ENCODE measurements at places on chromosomes 12 and 14.

GRCh38 chr12:47458279-47458678 lies 247.6 kb downstream of the RPAP3 start:
- no peak for DNase-seq

GRCh38 chr12:93994721-93995120 lies 153.7 kb upstream of the PLXNC1 start:
- no peak for DNase-seq

GRCh38 chr12:105013892-105014291 lies 27.8 kb downstream of the NOPCHAP1 start:
- no peak for DNase-seq

GRCh38 chr14:104201063-104201462 lies 62.7 kb downstream of the KIF26A start:
- no peak for DNase-seq

DNA sequence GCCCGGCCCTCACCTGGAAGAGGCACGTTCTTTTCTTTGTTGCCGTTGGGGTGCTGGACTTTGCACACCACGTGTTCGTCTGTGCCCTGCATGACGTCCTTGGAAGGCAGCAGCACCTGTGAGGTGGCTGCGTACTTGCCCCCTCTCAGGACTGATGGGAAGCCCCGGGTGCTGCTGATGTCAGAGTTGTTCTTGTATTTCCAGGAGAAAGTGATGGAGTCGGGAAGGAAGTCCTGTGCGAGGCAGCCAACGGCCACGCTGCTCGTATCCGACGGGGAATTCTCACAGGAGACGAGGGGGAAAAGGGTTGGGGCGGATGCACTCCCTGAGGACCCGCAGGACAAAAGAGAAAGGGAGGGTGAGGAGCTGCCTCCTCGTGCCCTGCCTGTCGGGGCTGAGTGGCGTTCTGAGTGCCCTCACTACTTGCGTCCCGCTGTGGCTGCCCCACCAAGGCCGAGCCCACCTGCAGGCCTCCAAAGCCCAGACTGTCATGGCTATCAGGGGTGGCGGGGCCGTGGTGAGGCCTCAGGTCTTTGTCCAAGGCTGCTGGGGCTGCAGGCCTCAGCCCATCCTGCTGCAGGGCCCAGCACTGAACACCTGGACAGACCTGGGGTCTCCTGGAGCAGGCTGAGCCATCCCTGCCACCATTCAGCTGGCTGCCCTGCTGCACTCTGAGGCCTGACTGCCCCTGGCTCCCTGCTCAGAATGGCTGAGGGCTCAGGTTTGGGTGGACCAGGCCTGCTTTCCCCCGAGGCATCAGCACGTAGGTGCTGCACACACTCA lies 329.7 kb downstream of the TMEM121 start:
- no peak for DNase-seq

DNA sequence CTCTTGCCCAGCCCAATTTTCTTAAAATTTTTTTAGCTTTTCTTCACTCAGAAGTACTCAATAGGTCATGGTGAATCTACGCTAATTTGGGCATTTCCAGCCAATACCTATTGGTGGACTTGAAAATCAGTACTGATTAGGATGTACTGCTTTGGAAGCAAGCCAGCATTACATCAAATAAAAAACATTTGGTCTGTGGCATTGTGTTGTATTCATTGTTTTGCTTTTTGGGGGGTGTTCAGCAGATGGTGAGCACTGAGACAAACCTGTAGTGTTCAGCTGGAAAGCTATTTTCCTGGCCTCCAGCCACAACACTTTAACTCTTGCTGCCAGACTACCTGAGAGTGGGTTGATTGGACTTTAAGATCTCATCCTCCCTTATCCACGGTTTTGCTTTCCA lies 4.0 kb downstream of the MAPKAPK5 start:
- DNase-seq = no peak

GRCh38 chr14:36243183-36243582 lies 66.7 kb upstream of the PTCSC3 start:
- DNase-seq = no peak

GRCh38 chr14:68295316-68295816 lies 475.8 kb downstream of the RAD51B start:
- no peak for DNase-seq

Data from activated CD4-positive, alpha-beta T cell treated with anti-CD3 and anti-CD28 coated beads for 24 hours (primary cell).